ENCODE measurements at places on chromosomes 5 and 9.

GRCh38 chr5:151205411-151205810 lies 18.5 kb downstream of the CCDC69 start:
- no peak for DNase-seq

DNA sequence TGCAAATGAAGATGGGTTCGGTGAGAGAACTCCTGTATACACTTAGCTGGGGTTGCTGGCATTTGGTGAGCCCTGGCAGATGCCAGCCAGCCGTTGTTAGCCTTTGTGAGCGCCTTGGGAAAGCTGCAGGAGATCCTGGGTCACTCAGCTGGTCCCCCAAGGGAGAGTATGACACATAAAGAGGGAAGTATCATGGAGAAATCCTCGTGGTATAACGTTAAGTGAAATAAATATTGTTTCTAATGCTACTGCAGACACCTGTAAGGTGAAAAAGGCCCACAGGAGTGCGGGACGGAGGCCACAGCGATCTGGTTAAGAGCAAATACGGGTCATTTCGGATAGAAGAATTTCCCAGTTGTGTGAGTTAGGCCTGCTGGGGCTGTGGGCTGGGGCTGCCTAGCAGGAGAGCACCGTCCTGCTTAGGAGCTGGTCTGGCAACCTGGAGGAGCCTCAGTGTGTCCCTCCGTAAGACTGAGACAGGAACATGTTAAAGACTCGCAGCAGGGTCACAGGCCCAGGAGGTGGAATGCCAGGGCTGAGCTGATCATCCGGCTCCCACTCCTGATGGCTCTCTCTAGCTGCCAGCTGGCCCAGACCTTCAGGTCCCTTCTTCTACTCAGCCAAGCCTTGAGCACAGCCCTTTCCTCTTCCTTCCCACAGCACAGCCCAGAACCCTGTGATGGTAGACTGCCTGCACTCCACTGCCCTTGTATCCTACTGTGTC lies 4.9 kb downstream of the NKX2-5 start:
- no peak for DNase-seq

DNA sequence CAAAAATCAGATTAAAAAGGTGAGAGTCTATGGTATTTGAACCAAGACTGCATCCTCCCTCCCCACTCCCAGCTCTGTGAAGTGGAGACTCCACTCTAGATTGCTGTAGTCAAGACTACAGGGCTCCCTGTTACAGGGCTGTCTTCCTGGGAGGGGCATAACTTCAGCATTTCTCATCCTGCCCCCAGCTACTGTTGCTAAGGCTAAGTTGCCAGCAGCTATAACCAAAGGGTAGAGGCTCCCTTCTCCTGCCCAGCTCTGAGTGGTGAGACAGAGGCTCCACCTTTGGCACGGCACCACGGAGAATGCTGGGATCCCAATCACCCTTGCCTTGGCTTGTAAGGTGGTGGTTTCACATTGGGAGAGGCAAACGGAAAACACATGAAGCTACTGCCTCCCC lies 39.2 kb upstream of the GCNT4 start:
- DNase-seq, result no peak

GRCh38 chr5:16937503-16938161 lies 1.5 kb upstream of the MYO10 start:
- DNase-seq, result no peak
